Fibroblast of skin of scalp (primary cell): ENCODE measurements at places on chromosomes 1 and 21.

GRCh38 chr1:23927097-23927496 is 13.9 kb upstream of the CNR2 start:
- no peak for DNase-seq

GRCh38 chr1:83043244-83043643 is 955.7 kb downstream of the TTLL7 start:
- no peak for DNase-seq

DNA sequence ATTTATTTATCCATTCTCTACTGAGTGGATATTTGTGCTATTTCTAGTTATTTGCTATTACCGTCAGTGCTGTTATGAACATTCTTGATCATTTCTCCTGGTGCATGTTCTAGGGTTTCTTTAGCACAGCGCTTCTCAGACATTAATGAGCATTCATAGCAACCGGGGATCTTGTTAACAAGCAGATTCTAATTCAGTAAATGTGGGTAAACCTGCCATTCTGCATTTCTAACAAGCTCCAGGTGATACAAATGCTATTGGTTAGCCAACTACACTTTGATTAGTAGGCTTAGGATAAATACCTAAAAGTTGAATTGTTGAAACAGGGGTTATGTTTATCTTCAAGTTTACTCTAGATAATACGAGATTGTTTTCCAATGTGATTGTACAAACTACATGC is 3.3 kb upstream of the DBT start:
- DNase-seq: no peak

DNA sequence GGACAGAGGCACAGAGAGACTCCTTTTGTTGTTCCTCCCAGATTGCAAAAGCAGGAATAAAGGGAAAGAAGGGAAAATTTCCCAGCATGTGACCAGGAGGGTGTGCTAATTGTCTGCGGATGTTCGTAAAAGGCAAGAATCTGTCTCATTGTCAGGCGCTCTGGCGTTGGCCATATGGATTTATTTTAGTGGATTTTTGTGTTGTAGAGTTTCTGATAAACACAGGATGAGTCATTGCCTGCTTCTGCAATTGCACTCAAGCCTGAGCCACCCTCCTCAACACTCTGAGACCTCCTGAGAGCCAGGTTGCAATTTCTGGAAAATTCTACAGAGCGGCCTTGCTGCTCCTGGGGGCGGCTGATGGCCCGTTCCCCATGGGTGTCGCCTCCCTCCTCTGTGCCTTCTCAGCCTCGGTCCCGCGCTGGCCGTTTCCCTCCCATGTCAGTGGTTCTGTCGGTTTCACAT is 227.7 kb downstream of the KAZN start:
- peak; percentile 88 for DNase-seq

DNA sequence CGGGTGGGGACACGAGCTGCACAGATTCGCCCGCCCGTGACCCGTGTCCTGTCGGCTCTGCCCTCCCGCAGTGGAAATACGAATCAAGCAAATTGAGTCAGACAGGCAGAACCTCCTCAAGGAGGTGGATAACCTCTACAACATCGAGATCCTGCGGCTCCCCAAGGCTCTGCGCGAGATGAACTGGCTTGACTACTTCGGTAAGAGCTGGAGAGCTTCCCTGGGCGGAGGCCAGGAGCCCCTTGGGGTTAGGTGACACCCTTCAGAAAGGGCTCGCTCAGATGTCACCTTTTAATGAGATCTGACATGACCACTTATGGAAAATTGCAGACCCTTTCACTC is 489 bp downstream of the CDCA8 start:
- DNase-seq: no peak

- no peak for DNase-seq
Observed at GRCh38 chr1:231272173-231272572, 31.2 kb downstream of the GNPAT start.

DNA sequence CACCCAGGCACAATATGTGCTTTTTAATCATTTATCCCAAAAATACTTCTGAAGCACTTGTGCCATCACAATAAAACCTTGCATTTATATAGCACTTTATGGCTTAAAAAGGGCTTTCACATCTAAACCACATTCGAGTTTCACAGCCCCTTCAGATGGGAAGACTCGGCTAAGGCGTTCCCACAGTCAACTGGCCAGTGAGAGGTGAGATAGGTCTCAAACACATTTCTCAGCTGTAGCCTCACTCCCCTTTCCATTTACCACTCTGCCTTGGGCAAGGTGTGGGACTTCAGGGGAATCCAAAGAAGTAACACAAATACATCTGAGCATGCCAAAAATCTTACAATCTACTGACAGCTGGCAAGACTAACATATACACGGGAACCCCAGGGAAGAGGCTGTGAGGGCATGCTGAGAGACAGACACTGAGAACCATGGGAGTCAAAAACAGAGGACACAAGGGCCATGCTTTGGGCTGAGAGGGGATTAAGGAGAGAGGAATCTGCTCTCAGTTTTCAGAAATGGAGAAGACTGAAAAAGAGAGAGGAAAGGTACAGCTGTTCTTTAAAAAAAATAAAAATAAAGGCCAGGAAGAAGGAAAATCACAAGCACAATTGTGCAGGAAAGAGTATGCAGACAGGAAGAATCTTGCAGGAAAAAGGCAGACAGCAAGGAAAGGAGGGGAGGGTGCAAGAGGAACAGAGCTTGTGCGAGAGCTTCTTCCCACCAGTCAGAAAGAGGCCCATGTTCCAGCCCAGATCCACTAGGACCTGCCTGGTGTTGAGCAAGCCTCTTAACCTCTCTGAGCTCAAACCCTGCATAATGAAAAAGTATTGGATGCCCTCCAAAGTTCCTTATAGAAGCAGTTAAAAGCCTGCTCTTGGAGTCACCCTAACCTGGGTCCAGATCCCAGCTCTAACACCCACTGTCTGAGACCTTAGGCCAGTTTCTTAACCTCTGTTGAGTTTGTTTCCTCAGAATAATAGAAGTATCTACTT is 73.5 kb downstream of the JAK1 start:
- no peak for DNase-seq

- DNase-seq: peak; percentile 7
Observed at GRCh38 chr1:96559181-96559580, 162.4 kb upstream of the PTBP2 start.

GRCh38 chr1:111734426-111734825 is 4.8 kb downstream of the INKA2 start:
- no peak for DNase-seq

GRCh38 chr1:162872981-162873380 is 12.0 kb upstream of the CCDC190 start:
- peak; percentile 26 for DNase-seq

- no peak for DNase-seq
Observed at GRCh38 chr1:203124011-203124410, 3.5 kb upstream of the ADORA1 start.
